Activated CD4-positive, alpha-beta T cell treated with anti-CD3 and anti-CD28 coated beads for 36 hours (primary cell): ENCODE measurements at places on chromosomes 16 and 17. TPM values are rescaled to one million over a fixed set of nuclear protein-coding genes. Genes with fewer than 3 reads are reported as not detected.

- H3K4me1 ChIP-seq: peaks cover 31% of the 10 kb centered on the region
- peak; percentile 27 for DNase-seq
- no peak overlapping the region for H3K4me3 ChIP-seq
- no peaks in the 10 kb centered on the region for H3K27me3 ChIP-seq
- no peaks in the 10 kb centered on the region for H3K36me3 ChIP-seq
Observed at GRCh38 chr16:47136099-47136842, 7.5 kb downstream of the NETO2 start.

GRCh38 chr17:34318474-34318873, 761 bp upstream of the CCL8 start:
- peaks cover 6% of the 10 kb centered on the region for H3K27me3 ChIP-seq
- no peaks in the 10 kb centered on the region for H3K4me1 ChIP-seq
- no peak overlapping the region for H3K27ac ChIP-seq
- no peak overlapping the region for H3K4me3 ChIP-seq
- peak; percentile 38 for DNase-seq
- no peaks in the 10 kb centered on the region for H3K36me3 ChIP-seq

The KRTAP1-1 gene
- not detected for total RNA-seq

The TEDC2 gene
- 23.1 TPM for total RNA-seq

The TP53 gene
- total RNA-seq: 127 TPM

The CES5A gene
- not detected for total RNA-seq
